ENCODE measurements at places on chromosomes 1 and 21.

GRCh38 chr1:224540535-224540934, 75.6 kb upstream of the CNIH3 start:
- peak; percentile 67 for DNase-seq

GRCh38 chr1:21451981-21452411, 12.1 kb downstream of the NBPF3 start:
- no peak for DNase-seq

- no peak for DNase-seq
Measured at GRCh38 chr1:192158181-192158580, at the start of gene RGS18. RGS18 (plus strand) TSS chr1:192158462; CDS start chr1:192158638, 176 bp downstream.

DNA sequence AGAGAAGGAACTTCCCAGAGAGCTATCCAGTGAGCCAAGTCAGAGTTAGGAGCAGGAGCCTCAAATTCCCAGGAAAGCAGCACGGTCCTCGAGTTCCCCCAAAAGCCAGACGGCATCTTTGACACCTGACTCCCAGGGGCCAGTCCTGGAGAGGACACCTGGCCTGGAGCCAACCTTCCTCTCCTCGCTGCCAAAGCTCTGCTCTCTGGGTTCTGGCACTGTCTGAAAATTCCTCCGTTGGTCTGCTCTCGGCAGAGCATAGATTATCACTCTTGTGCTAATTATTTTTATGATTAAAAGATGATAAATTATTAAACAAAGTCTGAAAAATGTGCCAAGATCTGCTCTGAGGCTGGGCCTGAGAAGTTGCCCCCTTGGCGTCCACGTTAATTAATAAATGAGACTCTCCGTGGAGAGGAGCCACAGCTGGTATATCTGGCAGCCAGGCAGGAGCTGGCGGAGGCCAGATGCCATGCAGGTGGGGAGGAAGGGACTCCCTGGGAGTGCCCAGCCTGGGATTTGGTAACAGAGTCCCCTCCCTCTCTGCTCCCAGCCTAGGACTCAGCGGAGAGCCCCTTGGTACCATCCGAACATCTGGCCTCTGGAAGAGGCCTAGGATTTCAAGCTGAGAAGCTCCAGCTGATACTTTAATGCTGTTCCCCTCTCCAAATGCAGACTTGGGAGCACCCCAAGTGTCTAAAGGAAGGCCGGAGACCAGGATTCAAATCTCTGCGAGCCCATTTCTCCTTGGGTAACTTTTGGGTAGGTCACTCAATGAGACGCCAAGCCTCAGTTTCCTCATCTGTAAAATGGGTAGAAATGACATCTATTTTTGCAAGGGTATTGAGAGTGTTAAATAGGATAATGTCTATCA, 163.7 kb upstream of the POU3F1 start:
- DNase-seq: no peak

- DNase-seq: no peak
Measured at GRCh38 chr1:24927988-24928688, 1.9 kb downstream of the RUNX3 start.

DNA sequence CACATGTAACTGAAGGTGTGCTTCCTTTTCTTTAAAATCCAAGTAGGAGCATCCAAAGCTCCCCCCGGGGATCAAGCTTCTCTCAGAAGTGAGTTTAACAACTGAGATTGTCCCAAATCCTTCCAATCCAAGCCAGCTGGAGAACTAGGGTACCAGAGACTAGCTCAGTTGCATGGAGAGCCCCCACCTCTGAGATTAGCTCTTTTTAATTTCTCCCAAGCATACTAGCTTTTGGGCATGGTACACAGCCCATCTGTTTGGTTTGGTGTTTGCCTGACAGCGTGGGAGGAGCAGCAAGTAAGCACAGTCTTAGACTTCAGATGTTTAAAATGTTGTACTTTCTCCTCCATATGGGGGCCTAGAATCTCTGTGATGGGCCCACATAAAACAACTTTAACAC, 142.8 kb downstream of the ASTN1 start:
- DNase-seq: no peak

DNA sequence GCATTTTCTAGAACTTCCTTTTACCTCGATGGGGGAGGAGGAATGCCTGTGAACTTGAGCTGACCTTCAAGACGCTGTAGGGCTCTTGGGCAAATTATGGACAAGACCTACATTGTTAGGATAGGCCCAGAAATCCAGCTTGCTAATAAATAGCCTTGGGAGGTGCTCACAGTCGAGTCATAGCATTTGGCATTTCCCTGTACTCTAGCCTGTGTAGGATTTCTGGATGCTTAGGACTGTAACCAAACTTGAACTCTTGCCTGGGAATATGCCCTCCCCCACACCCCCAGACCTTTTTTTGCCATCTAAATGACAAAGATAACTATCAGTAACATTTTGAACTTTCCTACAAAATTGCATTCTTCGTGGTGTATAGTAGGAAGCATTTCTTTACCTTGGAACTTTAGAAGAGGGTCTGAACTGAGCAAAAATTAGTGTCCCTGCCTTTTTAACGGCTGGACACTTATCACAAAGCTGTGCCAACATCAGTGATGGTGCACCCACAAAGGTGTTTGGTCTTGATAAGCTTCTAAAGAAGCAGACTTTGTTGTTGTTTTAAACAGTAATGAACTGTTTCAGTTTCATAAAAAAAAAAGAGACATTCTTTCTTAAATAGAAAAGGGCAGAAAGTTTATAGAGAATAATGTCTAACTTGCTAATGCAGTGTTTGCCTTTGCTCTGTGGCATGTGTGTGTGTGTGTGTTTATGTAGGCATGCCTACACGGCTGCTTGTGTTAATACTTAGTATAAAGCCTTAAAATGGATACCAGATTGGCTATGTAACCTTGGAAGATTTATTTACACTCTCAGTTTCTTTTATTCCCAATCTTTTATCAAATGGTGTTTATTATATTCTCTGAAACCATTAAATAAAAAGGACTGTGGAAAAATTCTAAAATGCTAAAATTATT, 88.2 kb downstream of the NFIA start:
- DNase-seq: no peak

DNA sequence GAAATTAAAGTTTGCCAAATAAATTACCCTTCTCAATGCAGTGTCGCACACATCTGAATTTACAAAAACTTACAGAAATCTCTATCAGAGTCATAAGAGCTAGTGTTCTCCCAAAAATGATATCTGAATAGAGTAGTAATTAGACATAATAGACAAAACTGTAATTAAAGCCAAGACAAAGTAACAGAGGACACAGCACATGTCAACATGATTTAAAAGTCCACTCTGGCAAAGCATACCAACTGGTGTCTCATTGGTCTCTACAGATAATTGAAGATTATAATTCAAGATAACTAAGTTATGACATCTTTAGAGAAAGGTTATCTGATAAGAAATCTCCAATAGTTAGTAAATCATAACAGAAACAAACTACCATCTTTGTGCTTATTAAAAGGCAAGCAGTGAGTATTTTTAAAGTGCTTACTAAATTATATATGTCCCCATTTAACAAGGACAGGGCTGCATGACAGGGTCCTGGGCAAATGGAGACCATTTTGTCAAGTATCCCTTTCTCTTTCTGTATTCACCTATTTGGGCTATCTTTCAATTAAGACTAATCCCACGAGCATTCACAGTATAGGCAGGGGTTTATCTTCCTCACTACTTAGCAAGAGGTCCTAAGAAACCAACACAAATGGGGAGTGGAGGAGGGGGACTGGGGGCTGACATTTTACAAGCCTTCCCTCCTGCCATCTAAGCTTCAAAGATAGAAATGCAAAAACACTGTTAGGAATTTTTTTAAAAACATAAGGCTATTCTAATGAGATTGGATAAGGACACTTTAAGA, 26.0 kb downstream of the PTP4A2 start:
- DNase-seq: no peak

DNA sequence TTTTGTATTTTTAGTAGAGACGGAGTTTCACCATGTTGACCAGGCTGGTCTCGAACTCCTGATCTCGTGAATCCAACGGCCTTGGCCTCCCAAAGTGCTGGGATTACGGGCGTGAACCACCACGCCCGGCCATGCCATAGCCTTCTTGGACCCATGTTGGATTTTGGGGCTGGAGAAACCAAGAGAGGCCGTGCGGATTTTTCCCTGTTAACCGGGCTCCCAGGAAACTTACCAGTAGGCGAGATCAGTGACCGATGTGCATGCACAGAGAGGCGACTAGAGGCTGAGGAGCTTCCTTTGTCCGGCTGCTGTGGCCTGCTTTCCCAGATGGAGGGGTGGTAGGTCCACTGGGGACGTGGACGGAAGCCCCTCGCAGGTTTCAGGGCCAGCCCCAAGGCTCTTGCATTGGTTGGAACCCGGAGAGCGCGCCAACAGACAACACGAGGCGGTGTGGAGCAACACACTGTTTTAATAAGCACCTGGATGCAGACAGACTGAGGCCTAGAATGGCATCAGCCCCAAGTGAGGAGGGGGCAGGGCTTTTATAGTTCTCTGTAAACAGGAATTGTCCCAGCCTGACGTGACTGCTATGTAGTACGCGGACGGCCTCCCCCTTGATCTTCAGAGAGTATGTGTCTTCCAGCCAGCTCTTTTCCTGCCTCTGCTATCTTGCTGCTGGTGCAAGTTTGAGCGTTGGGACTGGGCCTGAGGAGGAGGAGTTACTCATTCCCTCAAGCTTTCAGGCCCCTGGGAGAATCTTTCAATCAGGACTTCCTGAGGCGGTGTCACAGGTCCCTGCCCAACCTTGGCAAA, at the start of gene ERVH48-1:
TSS of gene ERVH48-1 (minus strand) at position 517 of the 813 bp plus-strand sequence. CDS start 6,624 bp downstream, outside the sequence.
- peak; percentile 1 for DNase-seq

DNA sequence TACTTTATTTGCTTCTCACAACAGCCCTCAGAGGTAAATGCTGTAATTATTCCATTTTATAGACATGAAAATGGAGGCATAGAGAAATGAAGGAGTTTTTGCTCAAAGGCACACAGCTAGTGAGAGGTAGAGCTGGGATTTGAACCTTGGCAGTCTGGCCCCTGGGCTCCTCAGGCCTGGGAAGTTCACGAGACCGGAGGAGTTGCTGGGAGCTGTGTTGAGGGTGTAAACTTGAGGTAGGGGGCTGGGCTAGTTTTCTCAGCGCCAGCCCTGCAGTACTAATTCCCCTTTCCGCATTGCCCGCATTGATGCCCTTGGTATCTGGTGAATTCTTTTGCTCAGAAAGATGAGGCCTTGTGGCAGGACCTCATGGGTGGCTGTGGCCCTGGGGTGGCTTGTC, 73.3 kb downstream of the PTPRU start:
- no peak for DNase-seq

GRCh38 chr1:17673329-17674072, 81.6 kb upstream of the ACTL8 start:
- DNase-seq: no peak

DNA sequence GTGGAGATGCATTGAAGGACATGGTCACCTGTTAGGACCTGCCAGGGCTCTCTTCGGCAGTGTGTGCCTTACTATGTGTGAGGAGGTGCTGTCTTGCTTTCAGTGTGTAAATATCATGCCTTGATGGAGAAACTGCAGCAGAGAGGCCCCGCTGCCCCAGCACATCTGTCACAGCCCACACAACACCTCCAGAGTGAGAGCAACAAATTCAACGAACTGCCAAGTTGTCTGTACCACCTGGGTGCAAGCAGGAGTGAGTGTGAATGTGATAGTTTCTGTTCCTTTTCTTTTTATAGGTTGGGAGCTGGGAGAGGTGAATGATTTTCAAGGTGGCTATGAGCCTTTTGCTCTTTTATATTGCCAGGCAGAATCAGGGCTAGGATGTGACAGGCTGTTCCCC, 114.6 kb upstream of the KIAA0040 start:
- DNase-seq: no peak

Measured in LNCaP clone FGC (cell line).